ENCODE measurements at places on chromosomes 4 and X.

- DNase-seq = no peak
These were observed 63.6 kb downstream of the UPRT start for GRCh38 chrX:75337525-75337924.

- no peak for DNase-seq
These were observed 51.1 kb downstream of the SPANXN3 start for GRCh38 chrX:143466130-143466529.

DNA sequence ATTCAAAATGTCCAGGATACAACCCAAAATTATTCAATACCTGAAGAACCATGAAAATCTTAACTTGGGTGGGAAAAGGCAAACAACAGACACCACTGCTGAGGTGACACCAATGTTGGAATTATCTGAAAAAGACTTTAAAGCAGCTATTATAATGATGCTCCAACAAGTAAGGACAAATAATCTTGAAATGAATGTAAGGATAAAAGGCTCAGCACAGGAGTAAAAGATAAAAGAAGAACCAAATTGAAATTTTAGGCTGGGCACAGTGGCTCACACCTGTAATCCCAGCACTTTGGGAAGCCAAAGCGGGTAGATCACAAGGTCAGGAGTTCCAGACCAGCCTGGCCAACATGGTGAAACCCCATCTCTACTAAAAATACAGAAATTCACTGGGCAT lies 4.0 kb upstream of the SLC9A7 start:
- no peak for DNase-seq

GRCh38 chr4:168960716-168961115 lies 49.3 kb downstream of the CBR4 start:
- no peak for DNase-seq

DNA sequence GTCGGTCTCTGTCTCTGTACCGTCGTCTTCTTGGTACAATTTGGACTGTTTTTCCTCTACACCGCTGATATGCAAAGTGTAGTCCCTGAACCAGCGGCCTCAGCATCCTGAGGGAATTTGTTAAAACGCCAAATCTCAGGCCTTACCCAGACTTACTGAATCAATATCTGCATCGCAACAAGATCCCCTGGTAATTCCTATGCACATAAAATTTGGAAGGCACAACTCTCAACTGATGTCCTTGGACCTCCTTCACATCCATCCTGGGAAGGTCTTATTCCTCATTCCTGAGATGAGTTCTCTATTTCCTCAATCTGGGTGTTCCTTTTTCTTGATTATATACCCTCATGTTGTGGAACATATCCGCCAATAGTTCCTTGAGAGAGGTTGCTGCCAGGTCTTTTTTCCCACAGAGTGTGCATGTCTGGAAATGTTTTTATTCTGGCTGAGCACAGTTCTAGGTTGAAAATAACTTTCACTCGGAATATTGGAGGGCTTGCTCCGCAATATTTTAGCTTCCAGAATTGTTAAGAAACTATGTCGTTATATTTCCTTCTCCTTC lies 738 bp upstream of the HPF1 start:
- DNase-seq = no peak

DNA sequence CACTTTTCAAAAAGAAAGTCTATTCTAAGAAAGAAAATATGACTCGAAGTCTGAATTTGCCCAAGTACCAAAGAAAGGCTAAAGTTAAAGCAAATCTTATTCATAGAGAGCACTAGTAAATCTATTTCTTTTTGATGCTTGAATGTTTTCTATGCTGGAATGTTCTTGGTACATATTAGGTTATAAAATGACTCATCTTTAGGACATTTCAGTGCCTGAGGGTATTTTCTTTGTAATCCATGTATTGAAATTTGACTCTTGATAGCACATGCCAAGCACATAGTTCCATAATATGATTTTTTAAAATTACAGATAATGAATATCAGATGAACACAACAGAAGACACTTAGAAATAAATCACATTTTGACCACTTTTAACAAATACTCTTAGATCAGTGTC lies 232.8 kb downstream of the TRIML1 start:
- no peak for DNase-seq

DNA sequence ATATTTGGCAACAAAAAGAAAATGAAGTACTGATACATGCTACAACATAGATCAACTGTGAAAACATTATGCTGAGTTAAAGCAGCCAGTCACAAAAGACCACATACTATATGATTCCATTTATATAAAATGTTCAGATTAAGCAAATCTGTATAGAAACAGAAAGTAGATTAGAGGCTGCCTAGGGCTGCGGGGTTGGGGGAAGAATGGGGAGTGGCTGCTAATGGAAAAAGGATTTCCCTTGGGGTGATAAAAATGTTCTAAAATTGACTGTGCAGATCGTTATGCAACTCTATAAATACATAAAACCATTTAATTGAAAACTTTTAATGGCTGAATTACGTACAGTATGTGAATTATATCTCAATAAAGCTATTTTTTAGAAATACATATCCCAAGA lies 46.8 kb downstream of the NEK1 start:
- no peak for DNase-seq

DNA sequence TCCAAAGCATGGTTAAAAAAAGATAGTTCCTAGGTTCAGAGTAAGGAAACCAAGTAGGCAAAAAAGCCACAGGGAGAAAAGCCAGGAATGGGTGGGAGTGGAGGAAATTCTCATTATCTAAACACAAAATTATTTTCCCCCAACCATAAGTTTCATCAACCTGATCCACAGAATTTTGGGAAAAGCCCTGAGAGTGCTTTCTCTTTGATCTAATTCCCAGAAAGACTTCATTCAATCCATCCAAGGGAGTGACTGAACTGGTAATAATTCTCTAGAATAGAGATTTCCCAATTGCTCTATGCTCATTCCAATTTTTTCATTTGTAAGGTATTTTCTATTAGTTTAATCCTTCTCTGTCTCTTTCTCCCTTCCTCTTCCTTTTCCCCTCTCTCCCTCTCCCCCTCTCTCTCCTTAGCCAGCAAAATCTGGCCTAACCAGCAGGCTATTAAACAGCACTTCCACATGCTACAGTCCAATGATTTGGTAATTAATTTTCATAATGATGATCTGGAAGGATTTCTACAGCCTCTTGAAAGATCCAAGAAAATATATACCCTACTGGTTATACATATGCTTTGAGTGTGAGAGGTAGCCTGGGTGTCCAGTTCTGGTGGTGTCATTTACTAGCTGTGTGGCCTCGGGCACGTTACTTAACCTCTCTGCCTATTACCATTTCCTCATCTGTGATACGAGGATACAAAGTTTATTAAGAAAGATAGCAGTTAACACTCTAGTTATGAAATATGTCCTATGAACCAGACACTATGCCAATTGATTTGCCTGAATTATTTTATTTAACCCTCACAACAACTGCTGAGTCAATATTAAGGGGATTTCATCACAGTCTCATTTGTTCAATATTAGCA lies 251.5 kb upstream of the RASGEF1B start:
- DNase-seq = no peak

DNA sequence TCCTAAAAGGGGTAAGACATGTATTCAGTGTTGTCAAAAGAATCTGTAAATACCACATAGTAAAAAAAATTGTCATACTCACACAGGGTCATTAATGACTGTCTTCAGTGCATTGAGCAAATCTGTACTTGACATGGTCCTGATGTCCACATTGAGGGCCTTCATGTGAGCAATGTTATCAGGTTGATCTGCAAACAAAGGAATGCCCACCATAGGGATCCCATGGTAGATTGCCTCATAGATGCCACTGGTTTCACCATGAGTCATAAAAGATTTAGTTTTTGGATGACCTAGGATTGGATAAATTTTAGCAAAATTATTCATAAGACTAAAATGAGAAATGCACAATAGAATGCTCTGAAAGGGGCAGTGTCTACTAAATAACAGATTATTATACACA lies 38.1 kb upstream of the UGT2B15 start:
- DNase-seq = no peak

DNA sequence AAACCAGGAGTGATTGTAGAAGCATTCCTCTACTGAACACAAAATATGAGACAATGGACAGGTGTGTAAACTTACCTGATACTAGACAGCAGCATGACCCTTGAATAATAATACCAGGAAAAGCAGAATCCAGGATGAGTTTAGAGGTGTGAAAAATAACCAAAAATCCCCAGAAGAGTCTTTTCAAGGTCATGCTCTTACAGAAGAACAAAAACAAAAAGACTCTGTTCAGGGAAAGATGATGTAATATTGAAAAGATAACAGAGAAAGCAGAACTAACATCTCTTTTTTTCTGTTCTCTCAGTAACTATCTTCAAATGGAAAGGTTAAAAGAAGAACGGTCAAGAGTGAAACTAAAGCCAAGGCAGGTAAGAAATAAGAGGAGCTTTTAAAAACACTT lies 14.0 kb upstream of the ARHGAP10 start:
- no peak for DNase-seq
